ENCODE measurements at places on chromosomes 6 and 20.

GRCh38 chr20:35871259-35871771, 83.0 kb downstream of the SCAND1 start:
- DNase-seq: no peak

DNA sequence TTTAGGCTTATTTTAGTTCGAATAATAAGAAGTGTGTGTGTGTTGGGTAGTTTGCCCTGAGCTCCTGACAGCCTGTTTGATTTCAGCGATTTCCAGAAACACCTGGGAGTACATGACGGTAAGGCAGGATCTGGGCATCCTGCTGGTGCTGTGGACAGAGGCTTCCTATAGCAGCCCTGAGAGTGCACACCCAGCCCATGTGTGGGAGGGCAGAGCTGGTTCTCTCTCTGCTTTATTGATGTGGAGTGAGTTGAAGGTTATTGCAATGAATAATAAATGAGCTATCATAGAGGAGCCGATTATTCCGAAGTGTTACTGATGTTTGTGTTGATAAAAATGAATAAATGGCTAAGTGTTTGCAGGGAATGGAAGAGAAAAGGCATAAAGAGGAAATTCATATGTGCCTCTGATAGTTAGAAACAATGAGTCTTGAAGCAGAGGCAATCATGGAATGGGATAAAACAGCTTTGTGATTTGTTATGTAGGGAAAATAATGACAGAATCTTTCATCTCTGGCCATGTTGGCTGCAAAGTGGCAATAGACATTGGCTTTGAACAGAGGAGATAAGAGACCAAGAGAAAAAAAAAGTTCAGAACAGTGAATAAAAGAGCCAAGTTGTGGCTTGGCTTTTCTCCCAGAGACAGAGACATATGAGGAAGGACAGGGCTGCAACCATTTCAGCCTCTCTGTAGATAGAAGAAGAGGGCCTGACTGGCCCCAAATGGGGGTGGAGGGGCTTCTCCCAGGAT, 166.2 kb upstream of the CHD6 start:
- DNase-seq: no peak

- no peak for DNase-seq
These were observed 483.8 kb upstream of the FLRT3 start for GRCh38 chr20:14821251-14821650.

DNA sequence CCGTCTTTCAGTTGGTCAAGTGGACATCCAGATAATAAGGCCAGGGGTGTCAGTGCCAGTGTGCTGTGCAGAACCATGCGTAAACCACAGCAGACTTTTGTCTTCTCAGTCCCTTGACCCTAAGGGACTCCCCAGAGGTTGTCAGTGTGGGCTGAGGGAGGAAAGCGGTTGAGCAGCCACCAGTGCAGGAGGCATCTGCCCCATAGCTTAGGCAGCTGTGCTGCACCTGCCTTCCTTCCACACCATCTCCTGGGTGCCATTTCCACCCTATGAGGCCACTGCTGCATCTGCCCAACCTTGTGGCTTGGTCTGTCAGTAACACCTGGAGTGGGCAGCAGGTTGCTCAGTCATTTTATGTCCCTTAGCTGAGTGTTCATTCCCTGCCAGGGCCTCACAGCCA, 26.0 kb downstream of the PRPF6 start:
- no peak for DNase-seq
